ENCODE measurements at places on chromosomes 5 and 9.

DNA sequence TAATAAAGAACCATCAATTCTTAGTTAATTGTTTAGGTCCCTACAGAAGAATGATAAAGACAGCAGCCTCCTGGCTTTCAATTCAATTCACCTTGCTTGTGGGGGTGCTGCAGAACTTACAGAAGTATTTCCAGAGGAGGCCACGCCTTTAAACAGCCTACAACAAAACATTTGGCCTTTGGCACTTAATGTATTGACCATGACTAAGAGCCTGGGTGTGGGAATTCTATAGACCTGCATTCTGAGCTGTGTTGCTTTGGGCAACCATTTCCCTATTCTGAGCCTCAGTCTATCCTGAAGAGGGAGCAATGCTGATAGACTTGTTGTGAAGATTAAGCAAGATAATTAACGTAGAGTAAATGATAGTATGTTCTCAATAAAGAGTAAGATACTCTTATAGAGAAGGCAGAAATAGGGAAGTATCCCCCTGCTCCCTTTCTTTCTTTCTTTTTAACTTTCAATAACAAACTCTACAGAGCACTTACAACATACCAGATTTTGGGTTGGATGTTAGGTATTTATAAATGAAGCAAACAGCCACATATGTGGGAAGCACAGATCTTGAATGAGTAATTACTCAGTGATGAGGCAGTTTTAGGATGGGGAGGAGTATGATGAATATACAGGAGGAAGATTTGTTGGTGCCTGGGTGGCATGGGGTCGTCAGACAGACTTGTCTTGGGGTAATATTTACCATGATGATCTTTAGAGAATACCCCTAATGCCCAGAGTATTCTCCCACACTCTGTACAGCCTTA, 28.4 kb downstream of the PAPPA start:
- DNase-seq: no peak

GRCh38 chr5:94796586-94796985, 178.1 kb downstream of the SLF1 start:
- DNase-seq: no peak

GRCh38 chr5:155259648-155260047, 246.1 kb downstream of the KIF4B start:
- DNase-seq: no peak

DNA sequence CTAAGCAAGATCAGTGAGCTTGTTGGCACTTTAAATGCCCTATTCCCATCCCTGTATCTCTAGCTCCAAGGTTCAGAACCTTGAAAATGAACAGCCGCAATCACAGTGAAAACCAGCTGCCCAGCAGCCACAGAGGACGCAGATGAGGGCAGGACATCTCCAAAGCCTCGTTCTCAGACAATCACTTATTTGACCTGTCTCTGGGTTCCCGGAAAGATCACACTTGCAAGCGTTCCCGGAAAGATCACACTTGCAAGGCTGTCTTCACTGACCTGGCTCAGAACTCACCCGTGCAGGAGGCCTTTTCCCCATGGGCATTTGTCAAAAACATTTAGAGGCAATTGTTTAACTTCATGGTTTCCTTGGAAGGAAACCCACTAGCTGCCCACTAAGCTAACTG, 25.7 kb downstream of the IPPK start:
- DNase-seq: no peak

DNA sequence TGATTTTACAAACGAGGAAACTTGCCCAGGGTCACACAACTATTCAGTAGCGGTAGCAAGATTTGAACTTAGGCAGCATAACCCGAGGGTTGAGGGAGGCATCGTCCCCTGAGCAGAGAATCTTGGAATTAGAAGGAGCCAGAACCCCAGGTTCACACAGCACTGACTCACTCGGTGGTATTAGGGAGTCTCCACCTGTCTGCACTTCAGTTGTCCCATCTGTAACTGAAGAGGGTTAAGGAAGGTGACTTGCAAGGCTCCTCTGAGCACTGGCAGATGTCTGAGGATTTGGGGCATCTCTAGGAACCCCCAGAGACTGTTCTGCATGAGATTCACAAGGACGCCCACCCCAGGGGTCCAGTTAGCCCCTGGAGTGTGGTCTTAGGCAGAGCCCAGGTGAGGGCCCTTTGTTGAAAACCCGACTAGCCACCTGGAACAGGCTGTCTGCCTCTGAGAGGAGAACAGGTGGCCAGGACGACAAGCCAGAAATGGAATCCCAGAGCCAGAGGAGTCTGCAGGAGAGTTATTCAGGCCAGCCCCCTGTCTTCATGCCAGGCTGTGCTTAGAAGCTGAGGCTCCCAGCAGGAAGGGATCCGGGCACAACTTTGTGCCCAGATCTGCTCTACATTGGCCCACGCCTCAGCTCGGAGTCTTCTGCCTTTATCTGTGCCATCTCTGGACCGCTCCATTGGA, 50.0 kb upstream of the ORM1 start:
- DNase-seq: no peak

Measured in activated CD4-positive, alpha-beta T cell treated with anti-CD3 and anti-CD28 coated beads, Interleukin-2, Interleukin-4, amounts not matched to agents 100 ng/mL and 50 ng/mL, durations not matched to agents 16 hours and 8 hours (primary cell).